Activated CD8-positive, alpha-beta memory T cell treated with anti-CD3 and anti-CD28 coated beads for 24 hours (primary cell): ENCODE measurements at places on chromosomes 2 and 18.

DNA sequence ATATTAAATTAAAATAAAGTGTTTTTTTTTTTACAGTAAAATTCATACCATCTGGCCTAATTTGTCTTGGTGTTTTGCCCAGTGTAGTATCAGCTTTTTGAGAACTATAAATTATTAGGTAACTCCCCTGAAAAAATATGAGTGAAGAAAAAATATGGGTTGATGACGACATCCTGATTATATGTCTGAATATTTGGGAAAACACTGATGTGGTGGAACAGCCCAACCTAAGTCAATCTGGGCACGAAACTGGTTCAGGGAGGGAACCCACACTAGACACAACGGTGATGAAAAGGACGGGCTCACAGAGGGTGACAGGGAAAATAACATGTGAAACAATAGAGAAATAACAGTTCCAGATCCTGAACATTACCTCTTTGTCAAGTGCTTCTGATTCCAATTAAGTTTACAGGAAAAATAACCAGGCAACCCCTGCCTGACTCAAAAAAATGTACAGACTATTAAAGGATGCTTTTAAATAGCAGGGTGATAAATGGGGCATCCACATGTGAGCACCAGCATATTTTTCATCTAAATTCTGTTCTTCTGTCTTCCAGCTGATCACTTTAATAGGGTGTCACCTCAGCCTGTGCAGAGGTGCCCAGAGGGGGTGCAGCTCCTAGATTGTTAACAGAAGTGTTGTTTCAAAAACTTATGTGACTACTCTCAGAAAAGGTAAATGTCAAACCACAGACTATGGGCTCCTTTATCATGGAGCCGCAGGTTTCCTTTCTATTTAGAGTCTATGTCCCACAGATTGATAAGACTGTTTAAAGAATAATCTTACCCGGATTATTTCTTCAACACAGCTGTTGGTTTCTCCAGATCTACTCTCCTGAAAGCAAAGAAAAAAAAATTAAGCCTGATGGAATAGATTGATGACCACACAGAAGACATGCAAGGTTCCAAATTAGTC lies 305.4 kb downstream of the AFF3 start:
- DNase-seq: no peak

- DNase-seq: no peak
Measured at GRCh38 chr18:3456686-3457069, 6.7 kb downstream of the TGIF1 start.

- DNase-seq: no peak
Measured at GRCh38 chr2:28736034-28736433, 15.6 kb upstream of the PPP1CB start.

- DNase-seq: no peak
Measured at GRCh38 chr18:24754583-24755253, 294.3 kb downstream of the HRH4 start.

DNA sequence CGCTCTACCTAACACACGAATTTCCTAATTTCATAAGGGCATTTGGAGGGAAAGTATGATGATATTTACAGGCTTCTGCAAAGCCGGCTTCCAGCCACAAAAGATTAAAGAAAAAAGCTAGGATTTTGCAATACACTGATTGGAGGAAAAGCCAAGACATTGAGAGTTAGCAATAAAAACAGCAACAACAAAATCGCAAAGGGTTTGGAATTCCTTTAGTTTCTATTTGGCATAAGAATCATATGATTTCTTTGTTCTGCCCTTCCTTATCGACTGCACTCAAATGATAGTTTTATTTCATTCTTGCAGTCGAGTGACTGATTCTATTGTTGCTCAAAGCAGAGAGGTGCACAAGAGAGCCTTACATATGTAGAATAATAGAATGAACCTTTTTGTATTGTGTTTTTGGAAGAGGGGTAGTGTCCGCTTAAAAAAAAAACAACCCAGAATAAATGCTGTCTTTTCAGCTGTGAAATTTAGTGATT lies 3.9 kb upstream of the ZNF532 start:
- no peak for DNase-seq

DNA sequence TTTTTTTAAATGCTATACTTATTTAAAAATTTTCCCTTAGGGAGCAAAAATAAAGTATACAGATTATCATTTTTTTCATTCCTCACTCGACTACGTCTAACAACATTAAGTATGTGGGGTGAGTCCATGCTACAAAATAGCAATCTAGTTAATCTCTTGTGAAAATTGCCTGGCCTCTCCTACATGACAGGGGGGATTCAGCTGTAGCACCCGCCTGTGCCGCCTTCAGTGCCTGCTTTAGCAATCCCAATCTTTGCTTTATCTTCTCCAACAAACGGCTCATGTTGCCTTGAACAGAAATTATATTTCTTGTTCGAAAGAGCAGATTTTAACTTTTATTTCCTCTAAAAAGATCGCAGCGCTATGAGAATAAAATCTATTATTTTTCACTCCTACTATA lies 2.4 kb upstream of the SOX11 start:
- DNase-seq: no peak

- DNase-seq: no peak
Measured at GRCh38 chr2:2872713-2873449, 504.7 kb downstream of the EIPR1 start.

- DNase-seq: no peak
Measured at GRCh38 chr2:141341444-141341843, 789.4 kb downstream of the LRP1B start.

- no peak for DNase-seq
Measured at GRCh38 chr18:24609254-24609653, 148.8 kb downstream of the HRH4 start.

DNA sequence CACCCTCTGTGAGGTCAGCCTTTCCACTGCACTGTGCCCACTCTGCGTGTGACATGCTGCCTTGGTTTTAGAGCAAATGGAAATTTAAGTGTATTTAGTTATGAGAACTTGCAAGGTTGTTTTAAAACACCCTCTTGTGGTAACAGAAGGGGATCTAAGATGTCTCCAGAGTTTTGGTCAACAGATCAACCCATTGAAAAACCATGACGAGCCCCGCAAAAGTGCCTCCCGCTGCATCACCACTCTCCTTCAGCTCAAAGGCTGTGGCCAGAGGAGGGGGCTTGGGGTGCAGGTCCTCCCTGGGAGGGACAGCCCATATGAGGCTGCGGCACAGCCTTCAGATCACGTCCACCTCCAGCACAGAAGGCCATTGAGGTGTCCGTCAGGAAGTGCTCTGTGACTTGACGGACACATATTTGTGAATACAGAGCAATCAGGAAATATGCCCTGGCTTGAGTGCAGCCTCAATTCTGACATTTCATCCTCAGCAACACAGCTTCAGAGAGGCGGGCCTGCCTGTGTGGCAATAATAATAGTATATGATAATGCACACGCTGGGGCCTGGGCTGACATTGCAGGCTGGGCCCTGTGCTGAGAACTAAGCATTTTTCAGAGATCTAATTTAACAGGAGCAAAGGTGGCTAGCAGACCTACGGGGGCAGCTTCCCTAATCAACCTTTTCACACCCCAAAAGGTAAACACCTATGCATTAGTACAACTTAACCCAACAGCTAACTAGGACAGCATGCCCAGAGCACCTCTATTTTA lies 213.9 kb downstream of the ANAPC1 start:
- no peak for DNase-seq

- no peak for DNase-seq
Measured at GRCh38 chr2:180360283-180360618, 353.2 kb upstream of the CWC22 start.

GRCh38 chr2:74046441-74046840 lies 61.7 kb downstream of the TET3 start:
- DNase-seq: no peak

DNA sequence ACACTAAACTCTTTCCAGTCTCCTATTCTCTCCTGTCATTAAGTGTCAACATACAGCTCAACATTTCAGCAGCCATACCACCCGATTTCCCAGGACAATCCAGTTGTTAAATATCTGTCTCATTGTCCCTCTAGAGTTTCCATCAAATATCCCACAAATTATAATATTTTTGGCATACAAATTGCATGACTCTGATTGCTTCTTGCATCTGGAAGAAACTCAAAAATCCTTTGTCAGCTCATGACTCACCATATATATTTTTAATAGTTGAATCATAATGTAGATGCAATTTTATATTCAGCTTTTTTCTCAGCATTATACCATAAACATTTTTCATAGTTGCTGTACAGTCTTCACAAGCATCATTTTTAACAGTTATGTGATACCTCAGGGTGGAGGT lies 7.2 kb downstream of the SLC30A3 start:
- no peak for DNase-seq

GRCh38 chr2:13821255-13821880 lies 811.1 kb upstream of the LRATD1 start:
- DNase-seq: no peak

DNA sequence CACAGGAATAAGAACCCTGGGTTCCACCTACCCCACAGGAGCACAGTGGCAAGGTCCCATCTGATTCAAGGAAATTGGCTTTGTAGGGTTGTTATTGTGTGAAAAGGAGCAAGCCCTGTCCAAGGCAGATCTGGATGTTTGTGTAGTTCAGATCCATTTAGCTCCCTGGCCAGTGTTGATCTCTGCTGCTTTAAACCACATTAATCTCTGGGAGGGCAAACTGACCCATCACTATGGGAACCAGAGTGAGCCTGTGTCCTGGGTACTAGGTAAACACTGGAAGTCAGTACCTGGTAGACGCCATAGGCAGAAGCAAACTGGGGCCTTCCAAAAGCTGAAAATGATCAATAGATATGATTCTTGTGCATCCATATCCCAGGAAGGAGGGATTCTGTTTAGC lies 271.5 kb upstream of the EPAS1 start:
- DNase-seq: no peak

DNA sequence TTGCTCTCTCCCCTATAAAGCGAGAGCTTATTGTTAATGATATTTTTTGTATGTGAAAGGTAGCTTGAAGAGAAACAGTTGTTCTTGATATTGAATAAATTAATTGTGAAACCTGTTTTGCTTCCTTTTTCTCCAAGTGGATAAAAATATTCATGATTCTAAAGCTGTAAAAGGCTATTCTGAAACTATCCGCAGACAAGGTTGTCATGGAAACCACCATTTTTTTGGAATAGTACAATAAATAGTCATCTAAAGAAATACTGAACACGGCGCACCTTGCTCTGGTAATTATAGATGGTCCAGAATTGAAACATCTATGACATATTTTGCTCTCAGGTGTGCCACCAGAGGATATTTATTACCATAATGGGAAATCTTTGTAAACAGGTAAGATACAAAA lies 1103.0 kb upstream of the SLC39A10 start:
- no peak for DNase-seq

- no peak for DNase-seq
Measured at GRCh38 chr2:161041356-161041755, 118.9 kb upstream of the TANK start.

- no peak for DNase-seq
Measured at GRCh38 chr2:33342171-33342570, 134.3 kb upstream of the RASGRP3 start.

DNA sequence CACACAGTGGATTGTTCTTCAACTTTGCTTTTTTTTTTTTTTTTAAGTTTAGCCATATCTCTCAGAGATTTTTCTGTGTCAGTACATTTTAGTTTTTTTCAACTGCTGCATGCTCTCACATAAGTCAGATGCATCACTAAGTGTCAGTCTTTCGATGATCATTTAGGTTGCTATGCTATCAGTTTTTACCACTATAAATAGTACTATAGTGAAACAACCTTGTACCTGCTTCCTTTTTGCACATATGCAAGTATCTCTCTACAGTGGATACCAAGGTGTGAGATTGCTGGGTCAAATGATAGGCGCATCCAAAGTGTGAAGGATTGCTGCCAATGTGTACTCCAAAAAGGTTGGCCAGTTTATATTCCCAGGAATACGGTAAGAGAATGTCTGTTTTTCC lies 33.5 kb upstream of the MAP4K3 start:
- no peak for DNase-seq

- DNase-seq: no peak
Measured at GRCh38 chr2:98886066-98886554, 49.9 kb downstream of the CRACDL start.

DNA sequence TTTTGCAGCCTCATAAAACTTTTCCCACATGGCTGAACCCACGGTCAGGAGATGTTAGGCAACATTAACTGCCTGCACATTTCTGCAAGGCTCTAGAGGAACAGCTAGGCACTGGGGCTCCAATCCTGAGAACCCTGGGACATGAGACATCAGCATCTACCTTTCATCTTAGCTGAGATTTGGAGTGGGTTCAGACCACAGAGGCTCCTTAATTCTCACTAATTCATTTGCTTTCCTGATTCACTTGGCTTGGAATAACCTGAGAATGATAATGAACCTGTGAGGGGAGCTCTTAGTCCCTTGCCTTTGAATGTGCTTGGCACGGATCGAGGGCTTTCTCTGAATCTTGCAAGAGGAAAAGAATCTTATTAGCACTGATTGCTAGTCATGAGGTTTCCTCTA lies 266.2 kb downstream of the FIGN start:
- DNase-seq: no peak

DNA sequence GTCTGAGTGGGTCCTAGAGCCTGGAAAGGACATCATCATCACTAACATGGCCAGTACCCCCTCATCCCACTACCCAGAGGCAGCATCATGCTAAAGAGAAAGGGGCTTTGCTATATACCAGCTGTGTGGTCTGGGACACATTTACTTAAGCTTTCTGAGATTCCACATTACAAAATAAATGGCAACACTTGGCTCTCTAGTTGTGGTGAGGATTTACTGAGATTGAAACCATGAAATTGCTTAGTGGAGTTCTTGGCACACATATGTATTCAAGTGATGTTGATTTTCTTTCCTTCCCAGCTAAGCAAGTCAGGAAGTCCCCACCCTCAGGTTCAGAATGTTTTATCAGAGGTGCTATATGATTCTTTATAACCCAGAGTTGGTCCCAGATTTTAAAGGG lies 362.0 kb downstream of the CLIP4 start:
- no peak for DNase-seq

- DNase-seq: no peak
Measured at GRCh38 chr2:235444101-235444597, 49.7 kb upstream of the AGAP1 start.

DNA sequence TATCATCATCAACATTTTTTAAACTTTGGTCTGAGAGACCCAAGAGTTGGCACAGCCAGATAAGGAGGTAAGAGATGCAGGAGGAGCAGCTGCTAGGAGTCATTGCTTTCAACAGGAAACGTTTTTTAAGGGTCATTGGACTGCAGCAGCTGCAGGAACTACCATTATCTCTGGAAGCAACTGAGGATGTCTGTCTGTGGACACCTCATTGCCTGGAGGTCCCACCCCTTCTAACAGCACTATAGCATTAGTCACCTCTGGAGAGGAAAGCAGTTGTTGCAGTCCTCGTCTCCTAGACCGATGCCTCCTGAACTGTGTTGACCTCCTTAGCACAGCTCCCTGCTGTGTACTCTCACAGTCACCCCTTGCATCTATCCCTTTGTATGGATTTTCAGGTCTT lies 21.5 kb upstream of the FSHR start:
- no peak for DNase-seq

DNA sequence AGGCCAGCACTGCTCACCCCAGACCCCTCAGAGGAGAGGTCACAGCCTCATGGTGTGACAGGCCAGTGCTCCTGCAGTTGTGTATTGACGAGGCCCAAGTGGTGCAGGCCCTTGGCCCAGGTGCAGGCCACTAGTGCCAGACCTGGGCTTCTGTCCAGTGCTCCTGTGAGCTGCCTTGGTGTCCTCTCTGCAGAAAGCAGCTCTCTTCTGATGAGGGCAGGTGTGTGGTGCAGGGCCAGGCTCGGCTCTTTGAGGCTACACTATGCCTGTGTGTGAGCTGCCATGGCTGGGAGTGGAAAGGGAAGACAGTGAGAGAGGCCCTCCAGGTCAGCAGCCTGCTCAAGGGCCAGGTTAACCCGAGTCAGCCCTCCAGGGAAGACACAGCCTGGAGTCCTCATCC lies 17.1 kb downstream of the EHD3 start:
- DNase-seq: no peak
